Right cardiac atrium (tissue), 5 donors: ENCODE measurements at places on chromosomes 3 and 15.

DNA sequence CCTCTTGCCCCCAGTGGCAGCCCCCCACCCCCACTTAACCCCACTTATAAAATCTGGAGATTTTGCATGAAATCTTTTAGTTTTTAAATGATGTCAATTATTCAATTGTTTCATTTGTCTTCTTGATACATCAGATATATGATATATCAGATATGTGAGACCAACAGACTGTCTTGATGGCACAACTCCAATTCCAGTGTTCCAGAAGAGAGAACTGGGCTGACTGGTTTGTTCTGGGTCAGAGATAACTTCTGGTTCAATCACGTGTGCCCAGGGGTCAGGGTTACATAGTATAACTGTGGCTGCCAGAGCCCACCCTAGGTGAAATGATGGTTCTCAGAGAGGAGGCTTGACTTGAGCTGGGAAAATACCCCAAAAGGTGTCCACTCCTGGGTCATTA lies 32.4 kb upstream of the ATG7 start:
- no peak for DNase-seq

- no peak for DNase-seq
Measured at GRCh38 chr3:48023377-48023776, 7.2 kb upstream of the MAP4 start.

- DNase-seq, result no peak
Measured at GRCh38 chr3:44924457-44925084, 50.2 kb downstream of the TGM4 start.

DNA sequence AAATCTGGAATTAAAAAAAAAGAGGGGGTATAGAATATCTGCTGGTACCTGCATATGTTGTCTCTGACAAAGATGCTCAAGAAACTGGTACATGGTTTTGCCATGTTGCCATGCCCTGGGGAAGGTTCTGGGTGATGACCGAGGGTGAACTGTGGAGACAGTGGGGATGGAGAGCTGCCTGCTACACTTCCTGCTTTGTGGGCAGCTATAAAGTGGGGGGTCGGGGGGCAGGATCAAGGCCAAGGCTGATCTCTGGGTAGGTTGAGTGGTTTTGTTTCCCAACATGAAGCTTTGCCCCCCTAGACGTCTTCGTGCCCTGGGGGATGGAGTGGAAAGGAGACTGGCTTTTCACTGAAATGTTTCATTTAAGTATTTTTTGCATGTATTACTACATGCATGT lies 74.6 kb downstream of the IQSEC1 start:
- DNase-seq, result no peak

DNA sequence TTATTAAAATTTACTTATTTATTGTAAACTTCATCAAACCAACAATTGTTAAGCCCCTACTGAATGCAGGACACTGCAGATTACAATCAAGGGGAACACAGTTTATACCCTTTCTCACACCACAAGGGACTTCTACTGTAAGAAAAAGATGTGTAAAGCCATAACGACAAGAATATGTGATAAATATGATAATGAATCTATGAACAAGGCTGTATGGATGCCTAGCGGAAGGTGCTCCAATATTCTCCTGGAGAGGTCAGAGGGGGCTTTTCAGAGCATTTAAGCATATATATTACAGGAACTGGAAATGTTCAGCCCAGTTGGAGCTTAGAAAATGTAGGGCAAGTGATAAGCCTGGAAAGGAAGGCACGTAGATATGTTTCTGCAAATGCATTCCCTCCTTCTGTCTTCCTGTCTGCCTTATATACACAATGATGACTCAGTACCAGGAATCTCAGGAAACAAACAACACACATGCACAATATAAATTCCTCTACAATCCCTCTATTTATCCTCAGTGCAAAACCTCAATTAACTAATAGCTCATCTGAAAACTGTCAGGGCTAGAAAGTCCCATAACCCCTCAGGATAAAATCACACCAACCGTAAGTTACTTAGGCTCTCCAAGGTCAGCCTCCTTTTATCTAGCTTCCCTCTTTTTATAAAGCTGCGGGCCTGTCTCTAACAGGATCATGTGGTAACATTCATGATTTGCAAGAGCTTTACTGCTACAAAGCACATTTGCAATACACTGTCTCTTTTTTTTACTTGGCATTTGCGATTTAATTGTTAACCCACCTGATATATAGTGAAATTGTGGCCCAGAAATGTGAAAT lies 393.1 kb downstream of the LPP start:
- DNase-seq, result no peak

- no peak for DNase-seq
Measured at GRCh38 chr3:150535204-150535603, 11.1 kb downstream of the SERP1 start.

DNA sequence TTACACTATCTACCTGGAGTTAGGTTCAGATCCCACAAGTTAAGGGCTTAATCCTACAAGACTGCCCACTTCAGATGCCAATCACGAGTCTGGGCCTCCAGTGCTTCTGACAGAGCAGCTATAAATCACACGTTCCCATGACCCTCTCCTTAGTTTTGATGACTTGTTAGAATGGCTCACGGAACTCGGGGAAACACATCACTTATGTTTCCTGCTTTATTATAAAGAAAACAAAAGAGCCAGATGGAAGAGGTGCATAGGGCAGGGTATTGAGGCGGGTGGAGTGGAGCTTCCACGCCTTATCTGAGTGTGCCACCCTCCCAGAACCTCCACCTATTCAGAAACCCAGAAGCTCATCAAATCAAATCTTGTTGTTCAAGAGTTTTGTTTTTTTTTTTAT lies 170.8 kb downstream of the MOBP start:
- DNase-seq, result no peak

GRCh38 chr3:194100856-194101390 lies 35.0 kb upstream of the HES1 start:
- DNase-seq, result no peak

- no peak for DNase-seq
Measured at GRCh38 chr3:18440066-18440722, 15.1 kb upstream of the SATB1 start.

DNA sequence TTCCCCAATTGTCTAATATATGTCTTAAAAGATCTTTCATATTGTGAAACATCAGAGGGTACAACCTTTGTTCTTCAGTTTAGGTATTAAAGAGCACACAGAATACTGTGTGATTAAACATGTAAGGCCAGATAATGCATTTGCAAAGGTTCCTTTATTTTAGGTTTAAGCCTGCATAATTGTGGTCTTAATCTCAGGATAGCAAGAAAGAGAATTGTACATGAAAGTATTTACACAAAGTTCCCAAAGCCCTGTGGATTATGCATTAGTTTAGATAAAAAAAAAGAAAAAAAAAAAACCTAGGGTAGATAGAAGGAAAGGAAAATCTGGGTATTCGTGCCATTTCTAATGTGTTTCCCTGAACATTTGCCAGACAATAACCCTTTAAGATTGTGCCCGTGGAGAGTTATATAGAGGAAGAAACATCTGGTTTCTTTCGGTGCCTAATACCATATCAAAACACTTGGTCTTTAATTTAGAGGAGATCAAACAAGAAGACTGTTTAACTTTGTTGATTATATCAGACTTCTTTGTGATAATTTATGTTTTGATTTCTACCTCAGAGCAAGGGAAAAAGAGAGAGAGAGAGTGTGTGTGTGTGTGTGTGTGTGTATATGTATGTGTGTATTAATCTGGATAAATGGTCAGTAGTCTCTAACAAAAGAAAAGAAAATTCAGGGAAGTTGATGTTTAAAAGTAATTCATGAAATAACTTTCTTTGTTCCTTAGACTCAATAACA lies 139.6 kb upstream of the CGNL1 start:
- no peak for DNase-seq

- no peak for DNase-seq
Measured at GRCh38 chr15:87197981-87198380, 1058.6 kb downstream of the NTRK3 start.
